ENCODE measurements at places on chromosomes 5 and 9. TPM values are rescaled to one million over a fixed set of nuclear protein-coding genes. Genes with fewer than 3 reads are reported as not detected.

FASTKD3 gene
- 24.8 TPM for total RNA-seq

GFI1B gene
- total RNA-seq: 0.51 TPM

DNA sequence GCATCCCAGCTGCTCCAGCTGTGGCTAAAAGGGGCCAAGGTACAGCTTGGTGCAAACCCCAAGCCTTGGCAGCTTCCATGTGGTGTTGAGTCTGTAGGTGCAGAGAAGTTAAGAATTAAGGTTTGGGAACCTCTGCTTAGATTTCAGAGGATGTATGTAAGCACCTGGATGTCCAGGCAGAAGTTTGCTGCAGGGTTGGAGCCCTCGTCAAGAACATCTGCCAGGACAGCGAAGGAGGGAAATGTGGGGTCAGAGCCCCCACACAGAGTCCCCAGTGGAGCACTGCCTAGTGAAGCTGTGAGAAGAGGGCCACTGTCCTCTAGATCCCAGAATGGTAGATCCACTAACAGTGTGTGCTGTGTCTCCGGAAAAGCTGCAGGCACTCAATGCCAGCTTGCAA, 236.2 kb upstream of the ADRA1B start:
- H3K27me3 ChIP-seq: no peaks in the 10 kb centered on the region
- H3K4me1 ChIP-seq: no peaks in the 10 kb centered on the region
- no peak overlapping the region for H3K4me3 ChIP-seq
- no peaks in the 10 kb centered on the region for H3K36me3 ChIP-seq
- DNase-seq: no peak
- H3K27ac ChIP-seq: no peak overlapping the region

DNA sequence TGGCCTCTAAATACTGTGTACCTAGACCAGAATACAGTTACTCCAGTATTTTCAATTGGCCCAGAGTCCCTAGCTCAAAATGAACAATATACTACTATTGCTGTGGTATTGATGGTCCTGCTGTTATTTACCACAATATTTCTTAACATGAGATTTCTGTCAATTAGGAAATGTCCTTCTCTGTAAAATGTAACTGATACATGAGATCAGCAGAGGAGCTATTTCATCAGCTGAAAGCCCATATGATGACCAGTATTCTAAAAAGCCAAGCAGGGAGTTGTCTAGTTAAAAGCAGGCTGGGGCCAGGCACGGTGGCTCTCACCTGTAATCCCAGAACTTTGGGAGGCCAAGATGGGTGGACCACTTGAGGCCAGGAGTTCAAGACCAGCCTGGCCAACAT, 187.7 kb upstream of the PTGER4 start:
- DNase-seq: no peak
- H3K27ac ChIP-seq: no peak overlapping the region
- H3K27me3 ChIP-seq: no peaks in the 10 kb centered on the region
- no peak overlapping the region for H3K4me3 ChIP-seq
- H3K4me1 ChIP-seq: no peaks in the 10 kb centered on the region

- H3K4me1 ChIP-seq: peaks cover 11% of the 10 kb centered on the region
- no peak overlapping the region for H3K27ac ChIP-seq
- DNase-seq: no peak
- peaks cover 3% of the 10 kb centered on the region for H3K36me3 ChIP-seq
- no peaks in the 10 kb centered on the region for H3K27me3 ChIP-seq
These were observed 52.2 kb upstream of the TESK1 start for GRCh38 chr9:35552837-35553236.

DNA sequence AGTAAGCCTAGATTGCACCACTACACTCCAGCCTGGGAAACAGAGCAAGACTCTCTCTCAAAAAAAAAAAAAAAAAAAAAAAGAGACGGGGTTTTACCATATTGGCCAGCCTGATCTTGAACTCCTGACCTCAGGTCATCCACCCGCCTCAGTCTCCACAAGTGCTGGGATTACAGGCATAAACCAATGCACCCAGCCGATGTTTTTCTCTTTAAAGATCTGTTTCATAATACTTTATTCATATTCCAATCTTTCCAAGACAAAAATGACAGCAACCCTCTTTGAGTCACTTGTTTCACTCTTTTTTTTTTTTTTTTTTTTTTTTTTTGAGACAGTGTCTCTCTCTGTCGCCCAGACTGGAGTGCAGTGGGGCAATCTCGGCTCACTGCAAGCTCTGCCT, 13.6 kb upstream of the LMNB1 start:
- no peak for DNase-seq
- no peak overlapping the region for H3K4me3 ChIP-seq
- no peaks in the 10 kb centered on the region for H3K27me3 ChIP-seq
- no peaks in the 10 kb centered on the region for H3K36me3 ChIP-seq

DNA sequence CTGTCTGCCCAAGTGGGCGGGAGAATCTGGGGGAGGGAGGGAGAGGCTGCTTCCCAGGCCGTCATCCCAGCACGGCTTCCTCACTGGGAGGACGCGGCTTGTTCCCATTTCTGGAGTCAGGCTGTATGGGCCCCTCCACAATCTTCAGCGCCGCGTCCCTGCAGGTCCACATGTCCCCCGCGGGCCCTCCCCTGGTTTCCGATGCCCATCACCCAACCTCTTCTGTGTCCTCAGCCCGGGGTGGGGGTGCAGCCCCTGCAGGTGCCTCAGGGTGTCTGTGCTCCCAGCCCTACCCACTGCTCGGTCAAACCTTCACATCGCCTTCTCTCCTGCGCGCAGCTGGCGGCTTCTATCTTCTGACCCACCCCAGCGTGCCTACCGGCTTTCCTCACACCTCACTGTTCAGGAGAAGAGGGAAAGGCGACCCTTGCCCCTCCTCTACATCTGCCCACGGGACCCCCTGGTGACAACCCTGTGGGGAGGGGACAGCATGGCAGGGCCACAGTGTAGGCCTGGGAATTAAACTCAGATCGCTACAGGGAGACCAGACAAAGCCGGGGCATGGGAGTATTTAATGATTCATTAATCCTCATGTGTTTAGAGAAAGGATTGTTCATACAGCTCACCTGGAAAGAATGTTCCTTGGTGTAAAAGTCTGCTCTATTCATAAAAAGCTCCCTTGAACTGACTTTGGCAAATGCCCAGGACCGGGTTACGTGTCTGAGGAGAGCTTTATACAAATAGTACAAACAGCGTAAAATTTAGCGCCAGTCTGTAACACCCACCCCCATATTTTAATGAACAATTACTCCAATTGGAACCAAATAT, 145.1 kb downstream of the IRX1 start:
- H3K4me1 ChIP-seq: no peaks in the 10 kb centered on the region
- H3K27ac ChIP-seq: no peak overlapping the region
- H3K36me3 ChIP-seq: no peaks in the 10 kb centered on the region
- no peaks in the 10 kb centered on the region for H3K27me3 ChIP-seq
- no peak for DNase-seq

DNA sequence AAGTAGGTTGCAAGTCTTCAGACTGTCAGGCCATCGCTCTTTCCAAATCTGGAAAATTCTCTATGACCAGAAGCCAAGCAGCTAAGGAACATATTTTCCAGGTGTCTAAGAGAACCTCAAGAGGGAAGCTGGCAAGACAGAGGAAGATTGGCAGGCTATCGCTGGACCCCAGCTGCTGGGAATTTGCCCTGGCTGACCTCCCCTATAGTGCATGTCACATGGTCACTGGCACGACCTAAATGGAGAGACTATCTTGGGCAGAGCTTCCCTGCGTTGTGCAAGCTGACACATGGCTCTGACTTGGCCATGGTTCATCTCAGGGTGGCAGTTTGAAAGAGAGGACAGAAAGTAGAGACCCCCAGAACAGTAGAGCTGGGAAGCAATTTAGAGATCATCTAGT, 104.9 kb upstream of the ZNF618 start:
- DNase-seq: no peak
- no peaks in the 10 kb centered on the region for H3K27me3 ChIP-seq
- H3K4me1 ChIP-seq: no peaks in the 10 kb centered on the region
- H3K27ac ChIP-seq: no peak overlapping the region

DNA sequence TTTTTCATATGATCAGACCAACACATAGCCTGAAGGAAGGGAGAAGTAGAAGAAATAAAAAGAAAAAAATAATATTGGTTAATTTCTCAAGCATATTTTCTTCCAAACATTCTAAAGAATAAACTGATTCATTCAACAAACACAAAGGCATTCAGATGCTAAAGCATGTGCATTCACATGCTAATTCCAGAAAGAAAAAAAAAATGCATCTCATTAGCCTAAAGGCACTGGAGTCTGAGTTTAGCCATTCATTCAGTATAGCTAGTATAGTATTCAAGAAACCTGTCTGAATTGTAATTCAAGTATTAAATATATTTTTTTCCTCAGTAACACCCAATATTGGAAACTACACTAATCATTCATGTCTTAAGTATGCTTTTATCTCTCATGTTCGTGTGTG, 61.0 kb upstream of the FER start:
- H3K4me3 ChIP-seq: no peak overlapping the region
- no peak for DNase-seq
- peaks cover 14% of the 10 kb centered on the region for H3K4me1 ChIP-seq
- H3K36me3 ChIP-seq: no peaks in the 10 kb centered on the region
- no peak overlapping the region for H3K27ac ChIP-seq

- no peaks in the 10 kb centered on the region for H3K27me3 ChIP-seq
- peak; percentile 92 for DNase-seq
- H3K4me1 ChIP-seq: peaks cover 66% of the 10 kb centered on the region
- no peaks in the 10 kb centered on the region for H3K36me3 ChIP-seq
- no peak overlapping the region for H3K4me3 ChIP-seq
These were observed 232.0 kb upstream of the ANKRD55 start for GRCh38 chr5:56464935-56465768.

All from HepG2 (cell line).